ENCODE measurements at places on chromosomes 3 and 15. TPM values are rescaled to one million over a fixed set of nuclear protein-coding genes. Genes with fewer than 3 reads are reported as not detected.

The PAK6 gene
- total RNA-seq = not detected

The SPTBN5 gene
- total RNA-seq = 10.5 TPM

The NR1I2 gene
- total RNA-seq = 0.09 TPM

The CNTN6 gene
- total RNA-seq = not detected

The GOLGA8A gene
- total RNA-seq = 8.3 TPM

The IL16 gene
- 0.19 TPM for total RNA-seq

The TM6SF1 gene
- total RNA-seq = 31.8 TPM
